ENCODE measurements at places on chromosomes 4 and X.

- DNase-seq = peak; percentile 0
Observed at GRCh38 chr4:167428156-167428555, 193.9 kb upstream of the SPOCK3 start.

- no peak for DNase-seq
Observed at GRCh38 chr4:18568600-18568999, 547.0 kb upstream of the LCORL start.

DNA sequence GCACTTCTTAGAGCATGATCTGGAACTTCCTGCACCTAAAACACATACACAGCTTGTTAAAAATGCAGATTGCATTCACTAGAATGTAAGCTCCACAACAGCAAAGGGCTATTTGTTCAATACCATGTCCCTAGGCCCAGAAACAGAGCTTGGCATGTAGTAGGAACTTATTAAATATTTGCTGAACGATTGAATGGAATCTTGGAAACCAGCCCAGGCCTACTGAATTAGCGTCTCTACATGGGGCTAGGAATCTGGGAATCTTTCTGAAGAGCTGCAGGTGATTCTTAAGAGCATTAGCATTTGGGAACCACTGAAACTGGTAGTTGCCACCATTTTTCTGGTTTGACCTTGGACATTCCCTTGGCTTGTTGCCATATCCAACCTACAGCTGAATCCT, 234.1 kb downstream of the STIM2 start:
- no peak for DNase-seq

GRCh38 chr4:41446391-41446790, 91.6 kb upstream of the LIMCH1 start:
- DNase-seq = no peak

GRCh38 chr4:108714880-108715279, 48.0 kb downstream of the ETNPPL start:
- DNase-seq = no peak

DNA sequence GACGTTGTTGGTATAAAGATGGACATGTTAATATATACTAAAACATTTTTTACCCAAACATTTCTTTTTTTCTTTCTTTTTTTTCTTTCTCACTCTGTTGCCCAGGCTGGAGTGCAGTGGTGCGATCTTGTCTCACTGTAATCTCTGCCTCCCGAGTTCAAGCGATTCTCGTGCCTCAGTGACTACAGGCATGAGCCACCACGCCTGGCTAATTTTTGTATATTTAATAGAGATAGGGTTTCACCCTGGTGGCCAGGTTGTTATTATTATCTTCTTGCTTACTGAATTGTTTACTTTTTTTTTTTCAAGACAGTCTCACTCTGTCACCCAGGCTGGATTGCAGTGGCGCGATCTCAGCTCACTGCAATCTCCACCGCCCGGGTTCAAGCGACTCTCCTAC, 68.8 kb downstream of the HOPX start:
- DNase-seq = no peak

DNA sequence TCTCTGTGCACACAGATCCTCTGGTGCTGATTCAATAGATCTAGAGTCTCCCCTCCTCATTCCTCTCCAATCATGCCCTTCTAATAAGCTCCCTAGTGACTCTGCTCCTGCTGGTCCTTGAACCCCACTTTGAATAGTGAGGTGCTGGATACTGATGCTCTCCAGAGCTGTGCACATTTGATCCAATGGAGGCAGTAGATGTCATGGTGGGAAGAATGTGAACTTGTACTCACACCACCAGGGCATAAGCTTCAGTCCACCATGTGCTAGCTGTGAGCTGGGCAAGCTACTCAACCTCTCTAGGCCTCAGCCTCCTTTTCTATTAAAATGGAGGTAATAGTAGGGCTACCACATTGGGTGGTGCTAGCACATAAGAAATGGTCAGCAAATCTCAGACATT, 241.1 kb downstream of the SPATA18 start:
- DNase-seq = no peak

- no peak for DNase-seq
Observed at GRCh38 chr4:8371596-8371995, 68.9 kb downstream of the ACOX3 start.

GRCh38 chr4:122803788-122804208, 22.8 kb upstream of the FGF2 start:
- DNase-seq = no peak

- DNase-seq = no peak
Observed at GRCh38 chr4:118410138-118410537, 57.3 kb upstream of the PRSS12 start.
